Activated naive CD8-positive, alpha-beta T cell treated with anti-CD3 and anti-CD28 coated beads, Interleukin-2, amount 10 ng/mL, durations not matched to agents 7 days and 5 days (primary cell): ENCODE measurements at places on chromosomes 6 and 20. TPM values are rescaled to one million over a fixed set of nuclear protein-coding genes. Genes with fewer than 3 reads are reported as not detected.

DNA sequence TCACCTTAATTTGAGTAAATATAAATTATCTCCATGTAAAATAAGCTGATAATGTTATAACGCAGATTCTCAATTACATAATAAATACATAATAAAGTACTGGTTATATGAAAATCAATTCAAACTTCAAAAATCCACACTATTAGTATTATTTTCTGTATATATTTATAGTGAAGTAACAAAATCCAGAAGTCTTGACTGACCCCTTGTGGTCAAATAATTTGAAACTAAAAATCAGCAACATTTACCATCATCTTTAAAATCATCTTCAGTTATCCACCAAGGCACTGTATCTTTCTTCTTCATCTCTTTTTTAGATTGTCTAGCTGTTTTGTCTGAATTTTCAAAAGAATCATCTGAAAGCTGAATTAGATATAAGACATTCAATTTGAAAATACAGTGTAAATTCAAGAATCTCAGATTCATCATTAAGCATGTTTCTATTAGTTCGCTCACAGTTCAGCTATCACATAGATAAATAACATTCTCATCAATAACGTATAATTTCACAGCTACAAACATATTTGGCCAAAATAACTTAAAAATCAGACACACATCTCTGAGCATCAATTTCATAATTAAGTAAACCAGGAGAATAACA, 6.5 kb downstream of the CEP162 start:
- H3K36me3 ChIP-seq = peaks cover 2% of the 10 kb centered on the region
- no peaks in the 10 kb centered on the region for H3K27me3 ChIP-seq
- no peak overlapping the region for H3K27ac ChIP-seq
- H3K4me1 ChIP-seq = peaks cover 2% of the 10 kb centered on the region
- DNase-seq = no peak
- no peak overlapping the region for H3K4me3 ChIP-seq

DNA sequence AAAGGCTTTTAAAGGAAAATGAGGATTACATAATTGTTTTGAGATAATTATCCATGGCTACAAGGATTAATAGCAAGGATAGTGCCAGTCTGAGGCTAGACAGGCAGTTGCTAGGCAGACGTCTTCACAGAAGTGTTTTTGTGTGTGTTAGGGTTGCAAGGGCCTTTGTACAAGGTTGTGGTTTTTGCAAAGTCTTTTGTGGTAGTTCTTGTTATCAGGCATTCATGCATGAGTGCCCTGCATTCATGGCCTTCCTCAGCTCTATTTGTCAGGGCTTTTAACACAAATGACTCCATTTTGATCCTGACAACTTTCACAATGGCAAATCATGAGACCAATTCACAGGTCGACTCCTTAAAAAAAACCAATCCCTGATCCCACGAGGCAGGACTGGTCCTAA, 68.1 kb upstream of the TXNDC5 start:
- no peak for DNase-seq
- no peak overlapping the region for H3K27ac ChIP-seq
- no peaks in the 10 kb centered on the region for H3K36me3 ChIP-seq
- H3K4me3 ChIP-seq = no peak overlapping the region

HLA-DQA2 gene
- 0.34 TPM for total RNA-seq

DLL1 gene
- total RNA-seq = 15.8 TPM

DNA sequence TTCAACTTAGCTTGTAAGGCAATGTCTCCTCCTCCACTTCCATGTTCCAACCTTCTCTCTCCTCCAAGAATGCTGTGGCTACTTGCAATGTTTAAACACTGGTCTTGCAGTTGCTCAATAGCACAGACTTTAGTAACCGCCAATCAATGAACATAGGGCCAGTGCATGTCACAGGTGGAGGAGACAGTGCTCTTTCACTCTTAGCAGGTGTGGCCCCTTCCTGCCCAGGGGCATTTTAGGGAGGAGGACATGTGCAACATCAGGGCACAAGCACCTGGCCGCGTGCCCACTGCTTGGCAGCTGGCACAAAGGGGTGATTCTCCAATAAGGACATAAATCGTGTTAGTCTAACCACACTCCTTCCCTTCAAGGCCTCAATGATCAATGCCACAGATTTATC, 41.3 kb downstream of the ADGRF1 start:
- no peaks in the 10 kb centered on the region for H3K4me1 ChIP-seq
- no peak overlapping the region for H3K27ac ChIP-seq
- peaks cover 2% of the 10 kb centered on the region for H3K27me3 ChIP-seq
- no peak overlapping the region for H3K4me3 ChIP-seq

DNA sequence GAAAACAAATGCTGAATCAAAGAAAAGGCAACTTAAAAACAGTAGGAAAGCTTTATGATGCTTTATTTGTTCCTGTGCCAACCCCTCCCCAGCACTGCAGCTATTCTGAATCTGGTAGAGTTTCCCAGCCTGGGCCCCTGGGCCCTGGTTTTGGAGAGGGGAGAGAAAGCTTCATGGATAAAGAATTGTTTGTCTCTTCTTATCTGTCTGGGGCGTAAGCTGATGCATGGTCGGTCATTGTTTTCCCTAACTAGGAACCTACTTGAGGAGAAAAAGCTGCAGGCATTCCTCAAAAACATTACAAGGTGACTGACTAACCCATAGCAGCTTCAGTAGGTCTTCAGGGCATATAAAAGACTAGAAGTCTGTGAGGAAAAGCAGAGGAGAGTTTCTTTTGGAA, 758.1 kb upstream of the EPHA7 start:
- H3K36me3 ChIP-seq = no peaks in the 10 kb centered on the region
- H3K4me1 ChIP-seq = no peaks in the 10 kb centered on the region
- no peak for DNase-seq
- no peaks in the 10 kb centered on the region for H3K27me3 ChIP-seq

XKR7 gene
- not detected for total RNA-seq

DNA sequence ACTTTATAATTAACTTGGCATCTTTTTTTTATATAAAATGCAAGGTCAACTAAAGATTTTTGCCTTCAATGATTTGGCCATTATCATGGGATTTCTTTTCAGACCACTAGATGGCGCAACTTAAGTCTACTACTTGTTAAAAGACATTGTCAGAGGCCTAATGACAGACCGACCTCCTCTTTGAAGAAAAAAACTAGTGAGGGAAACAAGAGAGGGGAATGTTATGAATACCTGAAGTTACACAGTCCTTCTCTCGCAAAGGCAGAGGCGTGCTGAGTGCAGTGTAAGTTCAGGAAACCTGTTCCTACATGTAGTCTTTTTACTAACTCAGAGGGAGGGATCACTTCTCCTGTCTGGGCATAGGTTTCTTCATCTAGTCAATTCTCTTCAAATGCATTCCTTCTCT, 9.3 kb downstream of the TRAPPC3L start:
- H3K27ac ChIP-seq = no peak overlapping the region
- H3K4me1 ChIP-seq = peaks cover 2% of the 10 kb centered on the region
- H3K36me3 ChIP-seq = no peaks in the 10 kb centered on the region

- H3K27ac ChIP-seq = no peak overlapping the region
- H3K4me3 ChIP-seq = no peak overlapping the region
- peaks cover 5% of the 10 kb centered on the region for H3K27me3 ChIP-seq
- H3K4me1 ChIP-seq = no peaks in the 10 kb centered on the region
Measured at GRCh38 chr6:105258816-105259215, 79.0 kb upstream of the POPDC3 start.

CFB gene
- 1.2 TPM for total RNA-seq

- H3K4me3 ChIP-seq = no peak overlapping the region
- no peaks in the 10 kb centered on the region for H3K27me3 ChIP-seq
- no peak for DNase-seq
- no peak overlapping the region for H3K27ac ChIP-seq
Measured at GRCh38 chr20:45965169-45966002, 6.6 kb downstream of the ZNF335 start.

MATN4 gene
- 0.30 TPM for total RNA-seq

DNA sequence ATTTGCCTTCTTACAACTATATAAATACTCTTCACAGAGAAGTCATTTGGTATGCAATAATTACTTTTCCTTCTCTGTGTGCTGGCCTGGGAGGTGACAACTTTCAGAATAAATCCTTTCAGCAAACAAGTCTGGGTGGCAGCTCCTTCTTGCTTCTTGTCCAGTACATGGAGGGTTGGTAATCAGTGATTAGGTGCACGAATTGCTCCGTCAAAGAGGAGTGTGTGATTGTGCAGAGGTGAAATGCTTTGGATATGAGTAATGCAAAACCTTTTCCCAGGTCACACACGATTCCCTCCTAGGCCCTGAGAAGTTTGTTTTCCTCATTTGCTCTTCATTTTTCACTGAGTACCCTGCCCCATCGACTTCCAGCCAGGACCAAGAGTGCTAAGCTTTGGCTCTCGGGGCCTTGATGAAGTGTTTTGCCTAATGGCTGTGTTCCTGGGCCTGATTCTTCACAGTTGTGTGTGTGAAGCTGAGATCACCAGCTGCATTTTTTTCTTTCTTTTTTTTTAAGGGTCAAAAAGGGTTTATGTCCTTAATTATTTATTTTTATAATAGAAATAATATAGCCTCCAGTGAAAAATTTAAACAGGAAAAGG, 216.5 kb downstream of the ZMYND8 start:
- no peak overlapping the region for H3K4me3 ChIP-seq
- H3K4me1 ChIP-seq = no peaks in the 10 kb centered on the region
- H3K27ac ChIP-seq = no peak overlapping the region
- H3K36me3 ChIP-seq = no peaks in the 10 kb centered on the region

DNA sequence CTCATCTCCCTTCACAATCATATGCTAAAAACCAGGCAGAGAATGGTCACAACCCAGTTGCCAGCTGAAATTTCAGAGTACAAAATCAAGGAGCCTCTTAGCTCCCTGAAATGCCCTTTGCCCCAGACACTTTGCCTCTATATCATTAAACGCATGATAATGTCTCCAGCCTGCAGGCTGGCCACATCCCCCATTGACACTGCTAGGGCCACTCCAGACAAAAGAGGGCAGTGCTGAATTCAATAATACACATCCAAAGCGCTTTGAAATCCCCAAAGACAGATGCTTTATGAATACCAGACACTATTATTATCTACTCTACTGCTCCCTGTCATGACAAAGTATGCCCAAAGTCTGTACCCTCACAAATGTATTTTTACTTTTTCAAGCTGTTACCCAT, 348.3 kb upstream of the POU3F2 start:
- H3K4me3 ChIP-seq = no peak overlapping the region
- no peaks in the 10 kb centered on the region for H3K4me1 ChIP-seq
- H3K27ac ChIP-seq = no peak overlapping the region
- H3K36me3 ChIP-seq = no peaks in the 10 kb centered on the region

- no peak overlapping the region for H3K4me3 ChIP-seq
- no peak overlapping the region for H3K27ac ChIP-seq
- H3K4me1 ChIP-seq = no peaks in the 10 kb centered on the region
- H3K36me3 ChIP-seq = no peaks in the 10 kb centered on the region
Measured at GRCh38 chr6:19605624-19606023, 231.5 kb upstream of the ID4 start.

GRCh38 chr6:63261820-63262219, 50.6 kb downstream of the FKBP1C start:
- H3K36me3 ChIP-seq = no peaks in the 10 kb centered on the region
- no peak overlapping the region for H3K27ac ChIP-seq
- H3K27me3 ChIP-seq = no peaks in the 10 kb centered on the region
- no peak overlapping the region for H3K4me3 ChIP-seq
- no peaks in the 10 kb centered on the region for H3K4me1 ChIP-seq

DNA sequence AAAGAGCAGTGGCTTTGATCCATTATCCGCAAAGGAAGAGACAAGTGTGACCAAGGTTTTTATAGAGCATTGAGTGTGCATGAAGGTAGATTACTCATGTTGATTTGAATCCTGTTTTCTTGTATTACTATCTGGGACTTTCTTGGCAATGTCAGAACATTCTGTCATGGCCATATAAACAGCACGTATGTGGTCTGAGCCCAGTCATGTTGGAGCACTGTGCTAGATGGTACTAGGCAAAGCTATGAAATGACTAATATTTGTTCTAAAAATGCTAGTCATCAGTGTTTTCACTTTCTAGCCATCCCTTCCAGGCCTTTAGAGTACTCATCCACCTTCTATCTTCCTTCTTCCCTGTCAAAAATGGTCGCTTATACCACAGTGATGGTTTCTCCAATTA, 278.6 kb upstream of the FLRT3 start:
- no peak overlapping the region for H3K27ac ChIP-seq
- H3K27me3 ChIP-seq = no peaks in the 10 kb centered on the region
- no peak for DNase-seq
- H3K4me1 ChIP-seq = no peaks in the 10 kb centered on the region

DNA sequence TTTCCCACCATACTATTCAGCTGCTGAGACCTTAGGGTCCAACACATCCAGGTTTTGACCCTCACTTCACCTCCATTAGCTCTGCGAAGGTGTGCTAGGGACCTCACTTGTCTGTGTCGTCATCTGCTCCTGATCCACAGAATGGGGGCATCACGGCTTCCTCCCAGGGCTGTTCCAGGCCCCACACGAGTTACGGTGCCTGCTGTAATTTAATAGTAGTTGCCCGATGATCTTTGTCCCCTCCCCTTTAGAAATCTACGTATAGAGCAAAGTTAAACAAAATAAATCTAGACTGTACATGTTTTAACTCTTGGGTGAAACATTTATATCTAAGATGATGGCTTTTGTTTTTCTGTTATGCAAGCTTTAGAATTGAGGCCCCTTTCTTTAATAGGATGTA, 49.1 kb upstream of the NAA20 start:
- H3K4me1 ChIP-seq = peaks cover 6% of the 10 kb centered on the region
- H3K27me3 ChIP-seq = peaks cover 5% of the 10 kb centered on the region
- H3K27ac ChIP-seq = no peak overlapping the region
- H3K36me3 ChIP-seq = no peaks in the 10 kb centered on the region
- no peak overlapping the region for H3K4me3 ChIP-seq
- DNase-seq = no peak

DNA sequence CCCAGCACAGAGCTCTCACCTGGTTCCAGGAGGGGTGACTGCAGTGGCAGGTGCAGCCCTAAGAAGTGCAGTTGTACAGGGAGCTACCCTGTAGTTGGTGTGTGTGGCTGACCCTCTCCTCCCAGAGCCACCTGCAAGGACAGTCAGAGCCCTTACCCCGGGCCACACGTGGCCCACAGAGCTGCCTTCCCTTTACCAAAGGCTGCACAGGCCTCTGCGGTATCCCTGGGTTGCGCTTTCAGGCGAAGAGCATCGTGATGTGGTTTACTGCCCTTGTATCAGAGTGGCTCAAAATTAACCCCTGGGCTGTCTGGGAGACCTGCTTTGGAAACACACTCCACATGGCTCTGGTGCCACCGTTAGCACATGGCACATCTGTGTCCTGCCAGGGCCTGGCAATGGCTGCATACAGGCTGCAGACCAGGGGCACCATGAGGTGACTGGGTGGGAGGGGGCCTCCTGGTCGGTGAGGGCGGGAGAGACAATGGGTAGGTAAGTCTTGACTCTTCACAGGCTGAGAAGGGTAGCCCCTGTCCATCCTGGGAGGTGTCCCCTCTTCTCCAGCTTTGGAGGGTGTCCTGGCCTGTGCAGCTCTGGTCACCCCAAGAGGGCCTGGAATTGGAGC, 81.5 kb downstream of the CDH4 start:
- H3K36me3 ChIP-seq = no peaks in the 10 kb centered on the region
- no peak for DNase-seq
- no peak overlapping the region for H3K4me3 ChIP-seq
- H3K4me1 ChIP-seq = no peaks in the 10 kb centered on the region

- no peak overlapping the region for H3K27ac ChIP-seq
- H3K4me1 ChIP-seq = peaks cover 17% of the 10 kb centered on the region
- H3K36me3 ChIP-seq = no peaks in the 10 kb centered on the region
- DNase-seq = no peak
Measured at GRCh38 chr20:31839782-31840487, 5.5 kb downstream of the FOXS1 start.

C6orf132 gene
- total RNA-seq = 0.08 TPM

TNF gene
- total RNA-seq = 18.6 TPM

NKX2-4 gene
- total RNA-seq = not detected
